PC-9 (cell line): ENCODE measurements at places on chromosomes 6 and 20. TPM values are rescaled to one million over a fixed set of nuclear protein-coding genes. Genes with fewer than 3 reads are reported as not detected.

Gene CFAP206
- 2.9 and 3.2 TPM in 2 replicates for total RNA-seq

DNA sequence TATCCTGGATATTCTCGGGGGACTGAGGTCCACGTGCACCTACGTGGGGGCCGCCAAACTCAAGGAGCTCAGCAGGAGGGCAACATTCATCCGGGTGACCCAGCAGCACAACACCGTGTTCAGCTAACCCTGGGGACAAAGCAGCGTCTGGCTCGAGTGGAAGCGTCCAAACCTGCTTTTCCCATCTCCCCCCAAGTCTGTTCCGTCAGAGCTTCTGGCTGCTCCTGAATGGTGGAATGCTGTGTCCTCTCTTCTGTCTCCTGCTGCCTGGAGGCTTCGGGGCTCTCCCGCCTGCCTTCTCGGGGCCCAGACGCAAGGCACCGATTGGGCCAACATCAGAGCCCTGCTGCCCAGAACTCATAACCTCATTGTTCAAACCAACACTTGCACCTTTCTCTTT, 56.7 kb downstream of the GMPR start:
- peaks cover 3% of the 10 kb centered on the region; the same call in 1 of the 2 replicates for H3K27me3 ChIP-seq
- no peaks in the 10 kb centered on the region for H3K4me1 ChIP-seq
- no peak overlapping the region for H3K27ac ChIP-seq
- H3K36me3 ChIP-seq: no peaks in the 10 kb centered on the region
- DNase-seq: no peak

- DNase-seq: peak; percentile 67
- H3K4me1 ChIP-seq: peaks cover 59% of the 10 kb centered on the region
- H3K27ac ChIP-seq: peak overlapping the region; percentile 56
- no peaks in the 10 kb centered on the region for H3K36me3 ChIP-seq
- no peak overlapping the region for H3K4me3 ChIP-seq
Measured at GRCh38 chr20:48295966-48296421, 510.7 kb upstream of the SULF2 start.

DNA sequence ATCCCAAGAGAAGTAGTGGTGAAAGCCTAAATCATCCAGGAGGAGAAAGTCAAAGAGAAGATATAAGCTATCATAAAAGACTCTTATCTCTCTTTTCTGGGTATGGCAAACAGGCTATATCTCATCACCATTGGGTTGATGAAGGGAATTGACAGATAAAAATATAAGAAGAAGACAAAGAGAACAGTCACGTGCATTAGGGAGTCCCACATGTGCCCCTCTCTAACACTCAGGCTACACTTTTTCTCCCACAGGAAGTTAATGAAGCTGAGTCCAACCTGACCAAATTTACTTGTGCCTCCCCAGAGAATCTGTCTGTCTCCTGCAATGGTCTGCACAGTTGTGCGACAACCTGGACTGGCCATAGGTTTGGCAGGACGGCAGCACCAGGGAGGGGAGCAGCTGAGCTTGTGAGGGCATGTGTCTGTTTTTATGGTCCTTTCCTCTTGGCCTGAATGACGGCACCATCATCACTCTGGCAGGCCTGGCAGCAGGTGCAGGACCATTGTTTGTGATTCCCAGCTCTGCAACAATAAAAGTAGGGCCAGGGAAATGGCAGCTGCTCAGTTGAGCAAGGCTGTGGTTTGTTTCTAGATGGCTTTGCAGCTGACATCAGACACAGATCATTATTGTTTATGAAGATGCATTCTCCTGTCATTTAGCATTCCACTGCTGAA, 144.5 kb upstream of the MCHR2 start:
- H3K27ac ChIP-seq: no peak overlapping the region
- no peaks in the 10 kb centered on the region for H3K4me1 ChIP-seq
- H3K27me3 ChIP-seq: no peaks in the 10 kb centered on the region

DNA sequence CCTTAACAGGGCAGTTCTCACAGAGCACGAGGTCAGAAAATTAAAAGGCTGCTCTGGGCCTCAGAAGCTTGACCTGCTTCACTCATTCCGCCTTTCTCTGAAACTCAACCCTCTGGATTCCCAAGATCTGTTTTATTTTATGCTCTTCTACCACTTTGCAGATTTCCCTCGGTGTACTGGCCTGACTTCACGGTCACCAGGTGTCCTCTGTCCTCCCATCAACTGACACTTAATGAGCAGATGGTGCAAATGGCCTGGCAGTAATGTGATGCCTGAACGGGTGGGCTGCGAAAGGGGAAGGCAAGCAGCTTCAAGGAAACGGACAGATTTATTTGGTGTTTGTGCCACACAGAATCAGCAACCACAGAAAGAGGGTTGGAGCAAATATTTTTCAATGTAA, 169.7 kb upstream of the TFAP2D start:
- no peaks in the 10 kb centered on the region for H3K36me3 ChIP-seq
- H3K4me1 ChIP-seq: no peaks in the 10 kb centered on the region
- no peak overlapping the region for H3K4me3 ChIP-seq
- H3K27me3 ChIP-seq: no peaks in the 10 kb centered on the region
- no peak overlapping the region for H3K27ac ChIP-seq

Gene MUC22
- total RNA-seq: not detected in 2 replicates

- DNase-seq: no peak
- H3K27ac ChIP-seq: no peak overlapping the region
- no peak overlapping the region for H3K4me3 ChIP-seq
- no peaks in the 10 kb centered on the region for H3K36me3 ChIP-seq
- no peaks in the 10 kb centered on the region for H3K4me1 ChIP-seq
- H3K27me3 ChIP-seq: no peaks in the 10 kb centered on the region
Measured at GRCh38 chr6:29147074-29147473, 23.6 kb upstream of the OR2J2 start.

DNA sequence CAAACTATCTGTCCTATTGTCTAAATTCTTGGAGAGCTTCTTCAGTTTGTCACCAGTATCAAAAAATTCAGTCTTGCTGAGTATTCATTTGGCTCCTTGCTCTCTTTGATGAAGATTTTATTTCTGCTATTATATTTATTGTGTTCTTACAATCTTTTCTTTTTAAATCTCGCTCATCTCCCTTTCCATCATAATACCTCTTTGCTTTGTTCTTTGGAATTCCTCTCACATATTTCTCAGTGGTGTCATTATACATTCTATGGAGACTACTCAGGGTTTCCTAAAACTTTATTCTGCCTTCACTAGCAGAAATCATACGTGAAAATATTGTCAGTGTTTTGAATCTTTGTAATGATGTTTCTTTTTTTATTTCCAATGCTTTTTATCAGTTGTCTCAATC, 445.2 kb upstream of the ID4 start:
- no peak overlapping the region for H3K27ac ChIP-seq
- no peaks in the 10 kb centered on the region for H3K27me3 ChIP-seq
- DNase-seq: no peak
- no peaks in the 10 kb centered on the region for H3K36me3 ChIP-seq

GRCh38 chr6:79842376-79843040, 104.8 kb downstream of the ELOVL4 start:
- DNase-seq: no peak
- H3K4me1 ChIP-seq: no peaks in the 10 kb centered on the region
- H3K36me3 ChIP-seq: no peaks in the 10 kb centered on the region

Gene CST7
- total RNA-seq: not detected in 2 replicates

GRCh38 chr20:41476013-41476441, 109.4 kb upstream of the EMILIN3 start:
- peak; percentile 34 for DNase-seq
- H3K4me3 ChIP-seq: no peak overlapping the region
- H3K36me3 ChIP-seq: 0 out of 2 replicates have a peak, but pooled peaks cover 8% of the 10 kb centered on the region
- no peaks in the 10 kb centered on the region for H3K27me3 ChIP-seq
